ENCODE measurements at places on chromosomes 13 and 19.

GRCh38 chr13:75770592-75771011, 134.5 kb downstream of the LMO7 start:
- no peak for DNase-seq

DNA sequence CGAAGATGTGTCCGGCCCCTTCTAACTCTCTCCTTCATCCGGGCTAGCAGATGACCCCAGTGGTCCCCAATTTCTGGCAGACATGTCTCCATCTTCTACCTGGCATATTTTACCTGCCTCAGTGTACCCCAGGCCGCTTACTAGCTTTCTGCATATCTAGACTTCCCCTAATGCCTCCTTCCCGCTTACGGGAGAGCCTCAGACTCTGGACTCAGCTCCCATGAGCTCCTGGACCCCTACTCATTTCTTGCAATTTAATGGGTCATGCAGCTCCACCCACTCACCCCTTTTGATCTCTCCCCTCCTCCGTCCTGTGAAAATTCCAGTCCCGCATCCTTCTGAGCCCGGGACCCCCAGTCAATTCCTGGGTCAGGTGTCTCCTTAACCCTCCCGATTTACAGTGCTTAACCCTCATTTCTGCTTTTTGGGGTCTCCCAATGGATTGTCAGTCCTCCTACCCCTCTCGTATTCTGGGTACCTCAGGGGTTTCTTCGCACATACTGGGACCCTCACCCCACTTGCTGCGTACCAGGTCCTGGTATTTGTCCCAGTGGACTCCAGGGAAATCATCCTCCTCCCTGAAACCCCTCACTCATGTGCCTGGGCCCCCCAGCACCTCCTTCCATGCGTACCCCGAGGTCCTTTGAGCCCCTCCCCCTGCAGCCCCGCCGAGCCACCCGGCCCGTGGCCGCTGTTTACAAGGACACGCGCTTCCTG, 500 bp upstream of the JUNB start:
- DNase-seq: no peak

GRCh38 chr13:76723551-76724232, 162.5 kb downstream of the KCTD12 start:
- DNase-seq: no peak

- no peak for DNase-seq
Measured at GRCh38 chr13:102825921-102826706, 19.7 kb upstream of the ERCC5 start.

DNA sequence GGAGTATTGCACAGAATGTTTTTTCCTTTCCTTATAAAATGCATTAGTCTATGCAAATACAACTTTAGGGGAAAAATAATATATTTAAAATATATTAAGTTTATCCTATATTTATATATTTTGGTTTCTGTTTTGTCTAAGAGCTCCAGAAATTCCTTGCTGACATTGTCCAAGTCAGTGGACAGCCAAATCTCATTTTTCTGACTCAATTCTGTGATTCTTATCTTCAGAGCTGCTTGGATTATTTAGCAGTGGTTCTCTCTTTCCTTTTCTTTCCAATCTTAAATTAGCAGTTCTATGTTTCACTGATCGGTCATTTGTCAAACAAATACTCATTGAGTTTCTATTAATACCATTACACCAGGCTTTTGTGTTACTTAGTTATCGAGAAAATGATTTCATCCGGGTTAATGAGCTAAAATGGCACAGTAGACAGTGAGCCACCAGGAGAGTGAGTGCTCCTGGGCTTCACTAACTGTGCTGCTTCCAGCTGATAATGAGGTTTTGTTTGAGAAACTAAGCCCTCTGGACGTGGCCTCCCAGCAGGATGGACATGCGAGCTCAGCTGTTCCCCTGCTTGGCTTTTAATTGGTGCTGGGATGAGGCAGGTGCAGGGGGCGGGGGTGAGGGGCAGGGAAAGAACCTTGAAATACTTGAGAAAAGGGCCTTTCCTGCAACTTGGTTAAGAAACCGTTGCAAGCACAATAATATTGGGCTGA, 44.0 kb downstream of the ATP11A start:
- no peak for DNase-seq
